ENCODE measurements at places on chromosomes 5 and 9.

DNA sequence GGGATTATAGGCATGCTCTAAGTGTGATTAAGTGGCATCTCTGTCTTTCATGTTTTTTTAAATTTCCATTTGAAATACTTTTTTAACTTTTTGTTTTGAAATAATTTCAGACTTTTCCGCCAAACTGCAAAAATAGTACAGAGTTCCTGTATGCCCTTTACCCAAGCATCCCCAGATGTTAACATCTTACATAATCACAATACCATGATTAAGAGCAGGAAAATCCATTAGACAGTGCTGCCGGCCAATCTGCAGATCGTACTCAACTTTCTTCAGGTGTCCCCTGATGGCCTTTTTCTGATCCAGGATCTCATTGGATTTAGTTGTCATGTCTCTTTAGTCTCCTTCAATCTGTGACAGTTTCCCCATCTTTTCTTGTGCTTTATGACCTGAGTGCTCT is 49.0 kb downstream of the ERGIC1 start:
- DNase-seq = no peak

DNA sequence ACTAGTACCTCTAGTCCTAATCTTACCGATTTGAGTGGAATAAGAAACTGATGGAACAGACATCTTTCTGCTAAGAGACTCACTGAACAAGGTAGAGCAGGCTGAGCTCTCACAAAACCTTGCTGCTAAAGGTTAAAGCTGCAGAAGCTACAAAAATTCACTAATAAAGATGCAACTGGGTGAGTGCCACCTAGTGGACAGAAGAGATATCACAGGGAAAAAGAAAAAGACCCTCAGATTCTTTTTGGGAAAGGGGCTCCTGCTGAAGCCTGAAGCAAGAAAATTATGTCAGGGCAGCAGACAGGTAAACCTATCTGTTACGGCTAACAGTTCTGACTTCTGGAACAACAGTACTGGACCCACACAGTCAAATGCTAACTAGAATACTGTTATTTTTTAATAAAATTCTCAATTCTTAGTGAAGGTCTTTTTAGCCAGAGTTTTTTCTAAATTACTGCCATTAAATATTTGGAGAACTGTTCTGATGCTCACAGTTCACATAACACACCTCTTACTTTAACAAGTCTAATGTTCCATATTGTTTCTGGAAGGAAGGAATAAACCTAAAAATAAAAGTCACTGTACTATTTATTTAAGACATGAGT is 51.2 kb downstream of the DIAPH1 start:
- no peak for DNase-seq

DNA sequence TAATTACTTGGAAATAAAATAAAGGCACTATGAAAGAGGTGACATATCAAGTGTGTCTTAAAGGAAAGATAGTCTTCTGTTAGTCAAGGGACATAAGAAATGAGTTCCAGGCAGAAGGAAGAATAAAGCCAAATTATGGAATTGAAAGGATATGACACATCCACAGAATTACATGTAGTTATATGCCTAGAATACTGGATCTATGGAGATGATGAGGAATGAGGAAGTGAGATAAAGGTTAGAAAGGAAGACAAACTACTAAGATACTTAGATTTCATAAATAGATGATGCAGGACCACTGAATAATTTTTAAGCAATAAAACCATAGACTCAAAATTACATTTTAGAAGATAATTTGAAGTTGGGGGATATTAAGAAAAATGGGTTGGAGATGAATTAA is 609.8 kb downstream of the PTPRD start:
- no peak for DNase-seq

- no peak for DNase-seq
These were observed 255.1 kb upstream of the TRIM32 start for GRCh38 chr9:116432051-116432450.

DNA sequence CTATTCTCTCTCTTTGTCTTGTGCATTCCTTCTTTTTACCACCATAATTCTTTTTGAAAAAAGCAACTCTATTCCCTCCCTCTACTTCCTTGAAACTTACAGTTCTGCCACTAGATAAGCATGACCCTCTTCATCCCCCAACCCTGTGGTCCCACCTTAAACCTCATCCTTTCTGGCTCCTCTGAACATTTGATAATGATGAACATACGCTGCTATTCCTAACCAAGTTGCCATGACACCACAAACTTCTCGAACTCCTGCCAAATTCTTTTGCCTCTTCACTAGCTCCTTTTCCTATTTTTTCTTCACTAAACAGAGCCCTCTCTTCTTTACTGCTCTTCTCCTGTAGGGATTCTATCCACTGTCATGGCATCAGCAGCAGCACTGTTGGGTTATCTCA is 57.1 kb downstream of the MOCS2 start:
- DNase-seq = no peak

DNA sequence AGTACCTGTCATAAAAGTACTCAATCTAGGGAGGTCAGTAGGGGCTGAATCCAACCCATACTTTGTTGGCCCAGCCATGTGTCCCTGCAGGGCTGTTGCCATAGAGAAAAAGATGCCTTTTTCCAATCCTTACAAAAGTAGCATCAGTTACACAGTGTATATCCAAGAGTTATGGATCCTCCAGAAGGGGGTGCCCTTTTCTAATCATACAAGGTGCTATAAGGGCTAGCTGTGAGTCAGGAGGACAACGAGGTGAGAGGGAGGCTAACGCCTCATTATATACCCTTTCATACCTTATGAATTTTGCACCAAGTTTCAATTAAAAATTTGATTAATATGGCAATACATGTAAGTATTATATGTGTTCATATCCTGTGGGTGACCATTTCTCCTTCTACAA is 4.8 kb downstream of the KIAA0825 start:
- no peak for DNase-seq

- DNase-seq = no peak
These were observed 930.3 kb upstream of the C9orf72 start for GRCh38 chr9:28503573-28503972.

DNA sequence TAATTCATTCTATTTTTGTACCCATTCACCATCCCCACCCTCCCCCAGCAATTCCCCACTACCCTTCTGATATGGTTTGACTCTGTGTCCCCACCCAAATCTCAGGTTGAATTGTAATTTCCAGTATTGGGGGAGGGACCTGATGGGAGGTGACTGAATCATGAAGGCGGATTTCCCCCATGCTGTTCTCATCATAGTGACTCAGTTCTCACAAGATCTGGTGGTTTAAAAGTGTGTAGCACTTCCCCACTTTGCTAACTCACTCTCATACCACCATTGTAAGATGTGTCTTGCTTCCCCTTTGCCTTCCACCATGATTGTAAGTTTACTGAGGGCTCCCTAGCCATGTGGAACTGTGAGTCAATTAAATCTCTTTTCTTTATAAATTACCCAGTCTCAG is 25.9 kb upstream of the TESK1 start:
- no peak for DNase-seq

- no peak for DNase-seq
These were observed 159.7 kb upstream of the CDH12 start for GRCh38 chr5:23012842-23013241.

DNA sequence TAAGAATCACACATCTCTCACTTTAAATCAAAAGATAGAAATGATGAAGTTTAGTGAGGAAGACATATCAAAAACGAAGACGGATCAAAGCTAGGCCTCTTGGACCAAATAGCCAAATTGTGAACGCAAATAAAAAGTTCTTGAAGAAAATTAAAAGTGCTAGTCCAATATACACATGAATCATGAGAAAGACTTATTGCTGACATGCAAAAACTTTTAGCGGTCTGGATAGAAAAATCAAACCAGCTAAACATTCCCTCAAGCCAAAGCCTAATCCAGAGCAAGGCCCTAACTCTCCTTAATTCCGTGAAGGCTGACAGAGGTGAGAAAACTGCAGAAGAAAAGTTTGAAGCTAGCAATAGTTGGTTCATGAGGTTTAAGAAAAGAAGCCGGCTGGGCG is 164.4 kb upstream of the PANK3 start:
- no peak for DNase-seq

- no peak for DNase-seq
These were observed 28.2 kb downstream of the CNOT6 start for GRCh38 chr5:180522330-180522729.

DNA sequence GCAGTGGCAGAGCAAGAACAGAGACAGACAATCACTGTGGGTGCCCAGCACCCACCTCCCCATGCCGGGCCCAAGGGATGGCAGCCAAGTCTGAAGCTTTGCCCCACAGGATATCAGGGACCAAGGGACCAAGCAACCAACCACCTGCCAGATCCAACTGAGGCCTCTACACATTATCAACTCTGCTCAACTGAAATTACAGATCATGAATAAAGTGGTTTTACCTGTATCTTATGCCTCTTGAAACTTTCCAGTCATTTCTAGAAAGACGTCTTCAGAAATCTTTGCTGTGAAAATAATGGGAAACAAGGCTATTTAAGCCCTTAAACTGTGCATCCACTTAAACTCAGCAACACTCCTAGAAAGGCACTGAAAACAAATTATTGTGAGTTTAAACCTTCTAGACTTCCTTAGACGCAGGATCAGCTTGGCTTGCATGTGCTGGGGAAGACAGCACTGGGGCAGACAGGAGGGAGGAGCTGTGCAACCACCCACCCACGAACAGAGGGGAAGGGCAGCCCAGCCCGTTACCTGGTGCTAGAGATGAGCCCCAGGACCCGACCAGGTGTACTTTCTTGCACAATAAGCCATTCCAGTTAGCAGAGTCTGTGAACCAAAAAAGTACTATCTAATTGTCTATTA is 80.0 kb downstream of the SEMA4D start:
- DNase-seq = no peak

DNA sequence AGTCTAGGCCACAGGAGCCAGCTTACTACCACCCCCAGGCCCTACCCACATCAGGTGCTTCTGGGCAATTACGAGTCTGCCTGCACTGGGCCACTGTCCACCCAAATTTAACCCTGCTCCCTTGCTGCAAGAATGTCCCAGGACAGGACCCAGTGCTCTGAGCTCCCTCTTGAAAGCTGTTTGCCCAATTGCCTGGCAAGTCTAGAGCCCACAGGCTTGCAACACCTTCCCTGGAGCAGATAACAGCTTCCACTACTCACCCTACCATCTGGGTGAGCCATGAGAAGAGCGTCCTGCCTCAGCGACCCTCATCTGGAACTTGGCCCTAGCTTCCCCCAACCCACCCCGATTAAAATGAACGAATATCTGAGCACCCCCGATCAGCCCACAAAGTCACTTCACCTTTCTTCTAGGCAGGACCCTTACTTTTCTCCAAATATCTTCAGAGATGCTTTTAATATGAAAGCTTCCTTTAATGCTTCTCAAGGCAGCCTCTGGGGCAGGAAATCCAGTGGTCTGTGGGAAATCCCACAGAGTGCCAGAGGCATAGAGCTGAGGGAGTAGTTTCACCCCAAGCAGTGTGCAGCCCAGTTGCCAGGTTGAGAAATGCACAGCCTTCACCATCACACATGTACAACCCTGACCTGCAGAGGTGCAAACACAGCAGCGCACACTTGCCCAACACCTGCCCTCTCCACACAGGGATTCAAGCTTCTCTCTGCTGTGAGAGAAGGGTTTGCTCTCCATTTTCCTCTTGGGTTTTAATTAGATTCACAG is 10.6 kb downstream of the ACSL6 start:
- DNase-seq = no peak

DNA sequence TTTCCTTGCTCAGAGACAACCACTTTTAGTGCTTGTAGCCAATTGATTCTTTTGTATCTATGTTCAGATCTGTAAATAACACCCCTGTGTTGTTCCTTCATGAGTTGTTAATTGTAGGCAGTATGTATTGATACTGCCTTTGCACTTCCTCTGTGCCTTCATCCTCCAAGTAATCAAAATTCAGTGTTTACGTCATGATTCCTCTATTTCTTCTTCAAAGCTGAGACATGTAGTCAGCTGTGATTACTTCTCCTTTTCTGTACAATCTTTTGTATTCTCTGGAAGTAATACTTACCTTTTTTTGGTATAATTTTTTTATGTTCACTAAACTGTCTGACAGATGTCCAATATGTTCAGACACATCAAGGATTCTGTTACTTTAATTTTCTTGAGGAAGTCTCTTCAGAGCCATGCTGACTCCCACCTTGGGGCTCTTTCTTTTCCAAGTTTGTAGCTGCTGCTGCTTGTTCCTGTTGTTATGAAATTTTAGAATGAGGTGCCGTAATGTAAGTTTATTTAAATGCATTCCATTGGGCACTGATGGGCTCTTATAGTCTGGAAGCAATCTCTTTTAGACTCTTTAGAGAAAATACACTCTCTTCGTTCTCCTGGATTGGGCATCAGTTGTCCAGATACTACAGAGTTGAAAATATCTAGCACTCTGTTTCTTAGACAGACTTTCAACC is 30.5 kb upstream of the LRRC70 start:
- no peak for DNase-seq

DNA sequence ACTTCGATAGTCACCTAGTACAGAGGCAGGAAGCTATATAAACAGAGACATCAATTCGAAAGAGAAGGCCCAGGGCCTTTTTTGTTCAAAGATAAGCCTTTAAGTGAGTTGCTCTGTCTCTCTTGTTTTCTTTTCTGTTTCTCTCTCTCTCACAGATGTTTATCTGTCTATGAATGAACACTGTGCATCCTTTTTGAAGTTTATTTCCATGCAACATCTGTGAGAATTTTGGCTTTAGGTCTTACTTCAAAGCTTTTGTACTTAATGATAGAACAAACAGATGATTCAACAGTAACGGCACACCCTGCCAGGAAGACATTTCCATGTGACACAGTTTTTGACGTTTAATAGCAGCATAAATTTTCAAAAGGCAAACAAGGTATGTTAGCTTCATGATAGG is 1413.1 kb upstream of the CDH6 start:
- DNase-seq = no peak

GRCh38 chr9:89940625-89941024 is 335.8 kb downstream of the GADD45G start:
- no peak for DNase-seq

DNA sequence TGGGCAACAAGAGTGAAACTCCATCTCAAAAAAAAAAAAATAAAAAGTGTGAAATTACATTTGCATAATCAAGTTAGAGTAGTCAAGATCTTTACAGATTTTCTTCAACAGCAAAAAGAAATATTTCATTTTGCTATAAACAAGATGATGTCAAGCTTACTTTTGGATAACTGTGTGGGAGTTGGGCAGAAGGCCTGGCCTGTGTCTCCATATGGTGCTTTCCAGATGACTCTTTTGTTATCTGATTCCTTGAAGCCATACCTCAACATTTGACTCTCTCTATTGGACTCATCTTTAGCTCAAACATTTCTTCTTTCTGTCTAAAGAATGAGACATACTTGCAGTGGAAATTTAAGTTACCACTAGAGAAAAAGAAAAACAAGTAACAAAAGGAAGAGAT is 246.8 kb downstream of the MSX2 start:
- DNase-seq = no peak

DNA sequence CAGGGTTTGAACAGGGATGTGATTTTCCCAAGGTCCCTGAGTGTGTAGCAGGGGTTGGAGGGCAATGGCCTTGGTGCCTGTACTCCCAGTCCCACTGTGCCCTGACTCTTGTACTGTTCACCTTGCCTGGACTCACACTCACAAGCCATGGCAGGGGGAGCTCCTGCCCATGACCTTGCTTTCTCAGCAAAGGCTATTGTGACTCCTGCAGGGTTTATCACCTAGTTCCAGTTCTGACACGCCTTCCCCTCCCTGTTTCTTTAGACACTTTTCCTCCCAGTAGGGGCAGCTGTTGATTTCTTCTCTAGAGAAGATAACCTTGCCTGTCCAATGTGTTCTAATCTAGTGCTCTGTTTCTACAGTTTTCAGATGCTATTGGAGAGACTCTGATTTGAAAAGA is 139.5 kb downstream of the FSTL4 start:
- DNase-seq = no peak

All from activated CD8-positive, alpha-beta memory T cell treated with anti-CD3 and anti-CD28 coated beads, Interleukin-2, amount 50 U/mL, for 48 hours (primary cell).